ENCODE measurements at places on chromosomes 7 and 10. TPM values are rescaled to one million over a fixed set of nuclear protein-coding genes. Genes with fewer than 3 reads are reported as not detected.

DNA sequence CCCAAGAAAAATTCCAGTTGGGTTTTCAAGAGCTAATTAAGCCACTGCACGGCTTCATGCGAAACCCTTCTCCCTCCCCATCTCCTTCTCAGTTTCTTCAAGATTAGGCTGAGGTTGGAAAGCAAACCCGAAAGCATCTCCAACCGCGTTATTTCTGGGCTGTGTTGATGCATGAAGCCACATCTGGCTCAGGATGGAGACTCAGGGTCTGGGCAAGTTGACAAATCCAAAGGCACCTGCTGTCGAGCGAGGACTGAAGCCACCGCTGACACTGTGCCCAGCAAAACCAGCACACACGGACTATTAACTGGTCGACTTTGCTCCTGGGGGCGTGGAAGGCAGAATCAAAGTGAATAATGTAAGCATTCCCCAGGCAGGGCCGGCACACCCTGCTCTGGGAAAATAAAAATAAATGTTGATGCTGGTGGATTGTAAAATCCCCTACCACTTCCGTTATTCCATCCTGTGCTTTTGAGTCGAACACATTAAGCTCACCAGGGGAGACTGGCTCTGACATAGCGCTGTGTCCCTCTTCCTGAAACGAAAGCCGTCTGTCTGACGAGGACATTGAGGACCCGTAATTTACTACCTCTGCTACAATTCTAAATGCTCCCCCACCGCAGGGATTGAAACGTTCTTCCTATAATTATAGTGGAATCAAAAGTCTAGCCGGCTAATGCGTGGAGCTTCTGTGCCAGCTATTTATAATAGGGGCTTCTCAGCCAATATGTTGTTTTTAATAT lies 269.8 kb downstream of the ADARB2 start:
- peaks cover 14% of the 10 kb centered on the region for H3K4me1 ChIP-seq
- DNase-seq = no peak
- H3K4me3 ChIP-seq = no peak overlapping the region
- H3K36me3 ChIP-seq = no peaks in the 10 kb centered on the region
- no peak overlapping the region for H3K27ac ChIP-seq

DNA sequence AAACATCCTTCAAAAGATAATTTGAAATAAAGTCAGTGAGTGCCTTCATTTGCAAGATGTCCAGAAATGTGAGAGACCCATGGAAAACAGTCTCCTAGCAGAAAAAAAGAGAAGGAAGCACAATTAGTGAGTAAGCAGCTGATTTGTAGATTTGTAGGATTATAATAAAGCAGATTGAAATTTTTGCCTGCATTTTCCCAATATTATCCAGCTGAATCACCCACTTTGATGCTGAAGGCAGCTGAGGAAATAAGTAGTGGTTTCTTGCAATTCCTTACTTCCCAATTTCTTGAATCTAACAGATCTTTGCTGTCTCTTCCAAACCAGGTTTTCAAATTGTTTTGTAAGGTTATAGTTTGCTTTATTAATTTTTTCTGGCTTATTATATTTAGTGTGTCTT lies 181.4 kb downstream of the GNAT3 start:
- peaks cover 7% of the 10 kb centered on the region for H3K4me1 ChIP-seq
- DNase-seq = no peak
- no peak overlapping the region for H3K27ac ChIP-seq

- peaks cover 6% of the 10 kb centered on the region for H3K4me1 ChIP-seq
- DNase-seq = no peak
- H3K4me3 ChIP-seq = no peak overlapping the region
- no peak overlapping the region for H3K27ac ChIP-seq
- no peaks in the 10 kb centered on the region for H3K36me3 ChIP-seq
- H3K27me3 ChIP-seq = no peaks in the 10 kb centered on the region
Measured at GRCh38 chr7:21064698-21065648, 278.3 kb upstream of the SP8 start.

DNA sequence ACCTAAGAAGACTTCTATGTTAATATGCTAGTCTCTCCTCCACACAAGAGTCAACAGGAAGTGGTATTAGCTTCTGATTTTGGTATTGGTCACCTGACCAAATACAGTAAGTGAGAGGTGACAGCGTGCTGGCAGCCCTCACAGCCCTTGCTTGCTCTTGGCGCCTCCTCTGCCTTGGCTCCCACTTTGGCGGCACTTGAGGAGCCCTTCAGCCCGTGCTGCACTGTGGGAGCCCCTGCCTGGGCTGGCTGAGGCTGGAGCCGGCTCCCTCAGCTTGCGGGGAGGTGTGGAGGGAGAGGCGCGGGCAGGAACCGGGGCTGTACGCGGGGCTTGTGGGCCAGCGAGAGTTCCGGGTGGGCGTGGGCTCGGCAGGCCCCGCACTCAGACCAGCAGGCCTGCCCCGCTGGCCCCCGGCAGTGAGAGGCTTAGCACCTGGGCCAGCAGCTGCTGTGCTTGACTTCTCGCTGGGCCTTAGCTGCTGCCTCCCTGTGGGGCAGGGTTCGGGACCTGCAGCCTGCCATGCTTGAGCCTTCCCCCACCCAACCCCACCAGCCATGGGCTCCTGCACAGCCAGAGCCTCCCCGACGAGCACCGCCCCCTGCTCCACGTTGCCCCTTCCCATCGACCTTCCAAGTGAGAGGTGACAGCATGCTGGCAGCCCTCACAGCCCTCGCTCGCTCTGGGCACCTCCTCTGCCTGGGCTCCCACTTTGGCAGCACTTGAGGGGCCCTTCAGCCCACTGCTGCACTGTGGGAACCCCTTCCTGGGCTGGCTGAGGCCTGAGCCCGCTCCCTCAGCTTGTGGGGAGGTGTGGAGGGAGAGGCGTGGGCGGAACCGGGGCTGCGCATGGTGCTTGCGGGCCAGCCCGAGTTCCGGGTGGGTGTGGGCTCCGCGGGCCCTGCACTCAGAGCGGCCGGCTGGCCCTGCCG lies 4.2 kb upstream of the ACSL5 start:
- no peaks in the 10 kb centered on the region for H3K27me3 ChIP-seq
- no peak overlapping the region for H3K27ac ChIP-seq
- H3K36me3 ChIP-seq = no peaks in the 10 kb centered on the region
- no peak for DNase-seq
- no peaks in the 10 kb centered on the region for H3K4me1 ChIP-seq

DNA sequence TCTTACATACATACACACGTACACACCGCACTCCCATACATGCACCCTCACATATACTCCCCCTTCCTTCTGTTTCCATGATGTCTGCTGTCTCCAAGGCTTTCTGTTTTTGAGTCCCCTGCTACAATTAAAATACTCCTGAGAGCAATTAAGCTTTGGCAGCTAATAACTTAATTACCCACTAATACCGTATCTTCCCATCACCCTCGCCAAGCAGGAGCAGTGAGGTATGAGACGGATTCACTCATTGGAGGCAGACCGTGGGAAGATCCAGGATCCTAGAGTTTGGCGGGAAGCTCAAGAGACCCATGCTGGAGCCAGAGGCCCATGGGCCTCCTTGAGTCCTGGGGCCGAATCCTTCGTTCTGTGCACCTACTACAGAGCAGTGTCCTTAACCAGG lies 1.7 kb upstream of the CALN1 start:
- no peak overlapping the region for H3K4me3 ChIP-seq
- no peaks in the 10 kb centered on the region for H3K36me3 ChIP-seq
- no peaks in the 10 kb centered on the region for H3K27me3 ChIP-seq
- no peak for DNase-seq
- peaks cover 5% of the 10 kb centered on the region for H3K4me1 ChIP-seq

GRCh38 chr10:75353183-75353582 lies 48.4 kb downstream of the ZNF503 start:
- H3K4me1 ChIP-seq = no peaks in the 10 kb centered on the region
- no peaks in the 10 kb centered on the region for H3K27me3 ChIP-seq
- no peak overlapping the region for H3K4me3 ChIP-seq
- no peaks in the 10 kb centered on the region for H3K36me3 ChIP-seq
- no peak overlapping the region for H3K27ac ChIP-seq

Gene NEURL1
- total RNA-seq = 0.06 TPM

Gene SPAG6
- total RNA-seq = 2.3 TPM

Gene OPN1SW
- 0.46 TPM for total RNA-seq

Gene OR2A25
- not detected for total RNA-seq

Gene SCRN1
- total RNA-seq = 95.9 TPM

Gene FGFBP3
- 27.6 TPM for total RNA-seq

Gene KIAA1217
- total RNA-seq = 14.6 TPM

All from neural progenitor cell (in vitro differentiated cells).